ENCODE measurements at places on chromosomes 16 and 17.

- no peak for DNase-seq
These were observed 7.9 kb upstream of the CLDN9 start for GRCh38 chr16:3004781-3005284.

GRCh38 chr17:45783593-45784292 lies 377 bp upstream of the CRHR1 start:
- DNase-seq, result no peak

- no peak for DNase-seq
These were observed 65.8 kb upstream of the NACA2 start for GRCh38 chr17:61656721-61657217.

- DNase-seq, result no peak
These were observed 242.1 kb upstream of the GSE1 start for GRCh38 chr16:85370881-85371651.

DNA sequence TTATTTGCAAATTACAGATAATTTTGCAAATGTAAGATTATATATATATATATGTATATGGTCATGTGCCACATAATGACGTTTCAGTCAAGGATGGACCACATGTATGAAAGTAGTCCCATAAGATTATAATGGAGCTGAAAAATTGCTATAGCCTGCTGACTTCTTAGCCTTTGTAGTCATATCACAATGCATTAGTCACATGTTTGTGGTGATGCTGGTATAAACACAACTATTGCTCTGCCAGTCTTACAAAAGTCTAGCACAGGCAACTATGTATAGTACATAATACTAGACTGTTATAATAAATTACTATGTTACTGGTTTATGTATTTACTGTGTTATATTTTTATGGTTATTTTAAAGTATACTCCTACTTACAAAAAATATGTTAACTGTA lies 444.3 kb downstream of the KCNJ2 start:
- DNase-seq, result no peak

GRCh38 chr17:72306037-72306436 lies 185.2 kb downstream of the SOX9 start:
- DNase-seq, result no peak

GRCh38 chr17:80319262-80319998 lies 58.8 kb downstream of the RNF213 start:
- no peak for DNase-seq

GRCh38 chr17:14730821-14731220 lies 429.9 kb downstream of the HS3ST3B1 start:
- DNase-seq, result no peak

DNA sequence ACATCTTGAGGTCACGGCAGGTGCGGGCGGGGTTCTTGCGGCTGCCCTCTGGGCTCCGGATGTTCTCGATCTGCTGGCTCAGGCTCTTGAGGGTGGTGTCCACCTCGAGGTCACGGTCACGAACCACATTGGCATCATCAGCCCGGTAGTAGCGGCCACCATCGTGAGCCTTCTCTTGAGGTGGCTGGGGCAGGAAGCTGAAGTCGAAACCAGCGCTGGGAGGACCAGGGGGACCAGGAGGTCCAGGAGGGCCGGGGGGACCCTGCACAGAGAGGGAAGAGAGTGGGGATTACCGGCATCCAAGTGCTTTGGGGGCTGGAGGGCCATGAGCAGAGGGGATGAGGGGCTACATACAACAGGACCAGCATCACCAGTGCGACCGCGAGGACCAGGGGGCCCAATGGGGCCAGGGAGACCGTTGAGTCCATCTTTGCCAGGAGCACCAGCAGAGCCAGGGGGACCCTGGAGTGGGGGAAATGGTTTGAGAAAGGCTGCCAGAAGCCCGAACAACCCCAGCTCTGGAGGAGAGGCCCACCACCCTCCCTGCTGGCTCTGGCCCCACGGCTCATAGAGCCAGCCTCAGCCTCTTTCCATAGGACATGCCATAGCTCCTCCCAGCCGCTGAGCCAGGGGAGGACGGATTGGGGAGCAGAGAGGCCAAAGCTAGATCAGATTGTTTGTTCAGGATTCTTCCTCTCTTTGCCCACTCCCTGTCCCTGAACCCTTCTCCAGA lies 14.6 kb downstream of the COL1A1 start:
- peak; percentile 67 for DNase-seq

DNA sequence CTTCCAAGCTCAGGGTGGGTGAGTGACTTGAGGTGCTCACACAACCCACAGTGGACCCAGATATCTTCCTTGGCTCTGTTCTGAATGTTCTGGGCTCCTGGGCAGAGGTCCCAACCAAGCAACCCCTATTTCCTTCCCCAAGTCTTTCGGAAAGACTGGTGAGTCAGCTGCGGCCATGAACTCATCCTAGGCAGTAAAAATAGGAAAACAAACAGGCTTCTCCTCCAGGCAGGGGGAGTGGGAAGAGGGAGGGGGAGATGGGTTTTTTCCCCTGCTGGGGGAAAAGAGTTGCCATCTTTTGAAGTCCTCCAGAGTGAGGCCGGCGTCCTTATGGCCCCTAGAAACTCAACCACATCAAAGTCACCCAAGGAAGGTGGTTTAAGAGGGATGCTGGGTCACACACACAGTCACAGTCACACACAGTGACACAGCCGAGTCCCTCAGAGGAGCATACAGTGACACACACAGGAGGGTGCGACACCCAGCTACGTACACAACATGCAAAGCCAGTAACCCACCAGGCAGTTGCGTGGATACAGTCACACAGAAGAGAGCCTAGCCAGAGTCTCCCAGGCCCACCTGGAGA lies 16.0 kb upstream of the DLX4 start:
- no peak for DNase-seq

- DNase-seq, result no peak
These were observed 10.2 kb upstream of the EIF1 start for GRCh38 chr17:41678411-41678906.

DNA sequence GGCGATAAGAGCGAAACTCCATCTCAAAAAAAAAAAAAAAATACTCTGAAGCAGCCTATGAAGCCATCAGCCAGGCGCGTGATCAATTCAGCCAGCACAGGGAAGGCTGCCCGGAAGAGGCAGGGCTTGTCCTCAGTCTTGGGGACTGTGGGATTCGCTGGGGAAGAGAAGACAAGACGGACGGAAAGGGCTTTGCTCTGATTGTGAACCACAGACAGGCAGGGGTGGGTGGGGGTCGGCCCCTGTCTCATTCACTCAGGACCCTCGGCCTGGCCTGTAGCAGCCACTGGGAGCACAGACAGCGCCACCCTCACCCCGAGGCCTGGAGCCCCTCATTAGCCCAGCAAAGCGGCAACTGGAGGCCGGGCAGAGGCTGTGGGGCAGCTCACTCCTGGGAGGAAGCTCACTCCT lies 37.2 kb downstream of the ABR start:
- DNase-seq, result no peak

DNA sequence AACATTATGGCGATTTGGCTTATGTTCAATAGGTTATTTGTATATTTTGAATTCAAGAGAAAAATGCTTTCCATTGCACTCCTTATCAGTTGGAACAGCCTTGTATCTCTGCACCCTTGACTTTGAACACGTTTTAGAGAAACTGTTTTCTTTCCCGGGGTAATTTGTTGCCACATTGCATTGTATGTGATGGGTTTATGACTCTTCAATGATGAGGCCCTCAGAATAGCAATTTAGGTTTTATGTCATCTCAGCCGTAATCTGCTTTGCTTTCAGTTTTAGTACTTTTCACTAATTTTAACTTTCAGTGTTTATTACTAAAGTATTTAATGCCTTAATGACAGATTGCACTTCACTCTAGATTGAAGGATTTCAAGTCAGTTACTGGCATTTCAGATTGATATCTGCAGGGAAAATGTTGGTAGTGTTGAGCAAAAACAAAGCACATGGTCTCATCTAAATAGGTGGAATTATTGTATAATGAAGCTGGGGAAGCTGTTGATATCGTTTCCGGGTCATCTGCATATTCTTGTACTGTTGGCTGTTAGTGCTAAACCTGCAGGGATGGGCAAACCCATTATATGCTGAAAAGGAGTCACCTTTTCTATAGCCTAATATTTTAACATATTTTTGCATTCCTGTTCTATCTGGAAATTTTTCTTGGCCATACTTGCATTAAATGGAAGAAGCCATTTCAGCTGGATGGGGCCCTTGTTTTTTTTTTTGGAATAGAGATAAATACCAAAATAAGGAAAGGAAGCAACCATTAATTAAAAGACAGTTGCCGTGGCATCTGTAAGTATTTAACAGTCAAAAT lies 2.0 kb downstream of the LUC7L3 start:
- DNase-seq, result no peak

- DNase-seq, result no peak
These were observed 180.5 kb downstream of the IRX3 start for GRCh38 chr16:54106057-54106456.

- DNase-seq, result no peak
These were observed at the start of gene NECAB2 for GRCh38 chr16:83967838-83968305. TSS of gene NECAB2 (plus strand) at chr16:83968244. CDS start at chr16:83968649, 405 bp downstream.

DNA sequence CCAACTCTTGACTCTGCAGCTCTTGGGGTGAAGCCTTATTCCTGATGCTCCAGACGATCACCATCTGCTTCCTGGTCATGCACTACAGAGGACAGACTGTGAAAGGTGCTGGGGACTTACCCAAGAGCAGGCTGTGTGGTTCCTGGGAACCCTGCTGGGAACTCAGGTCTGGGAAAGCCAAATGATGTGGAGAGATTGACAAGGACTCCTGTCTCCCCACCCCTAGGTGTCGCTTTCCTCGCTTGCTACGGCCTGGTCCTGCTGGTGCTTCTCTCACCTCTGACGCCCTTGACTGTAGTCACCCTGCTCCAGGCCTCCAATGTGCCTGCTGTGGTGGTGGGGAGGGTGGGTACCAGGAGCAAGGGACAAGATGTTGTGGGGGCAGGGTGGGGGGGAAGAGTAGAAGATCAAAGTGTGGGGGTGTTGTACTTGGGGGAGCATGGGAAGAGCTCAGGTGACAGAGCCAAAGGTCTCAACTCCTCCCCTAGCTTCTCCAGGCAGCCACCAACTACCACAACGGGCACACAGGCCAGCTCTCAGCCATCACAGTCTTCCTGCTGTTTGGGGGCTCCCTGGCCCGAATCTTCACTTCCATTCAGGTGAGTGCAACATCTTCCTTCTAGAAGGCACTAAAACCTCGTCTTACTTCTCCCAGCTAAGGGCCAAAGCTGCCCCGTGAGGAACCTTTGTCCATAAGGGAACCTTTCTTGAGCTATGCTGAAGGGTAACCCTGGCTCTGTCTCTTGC lies 3.0 kb downstream of the SOX15 start:
- DNase-seq, result no peak

GRCh38 chr16:20916942-20917341 lies 16.4 kb downstream of the LYRM1 start:
- no peak for DNase-seq

GRCh38 chr16:716200-716568 lies 1.3 kb downstream of the METRN start:
- DNase-seq, result no peak

DNA sequence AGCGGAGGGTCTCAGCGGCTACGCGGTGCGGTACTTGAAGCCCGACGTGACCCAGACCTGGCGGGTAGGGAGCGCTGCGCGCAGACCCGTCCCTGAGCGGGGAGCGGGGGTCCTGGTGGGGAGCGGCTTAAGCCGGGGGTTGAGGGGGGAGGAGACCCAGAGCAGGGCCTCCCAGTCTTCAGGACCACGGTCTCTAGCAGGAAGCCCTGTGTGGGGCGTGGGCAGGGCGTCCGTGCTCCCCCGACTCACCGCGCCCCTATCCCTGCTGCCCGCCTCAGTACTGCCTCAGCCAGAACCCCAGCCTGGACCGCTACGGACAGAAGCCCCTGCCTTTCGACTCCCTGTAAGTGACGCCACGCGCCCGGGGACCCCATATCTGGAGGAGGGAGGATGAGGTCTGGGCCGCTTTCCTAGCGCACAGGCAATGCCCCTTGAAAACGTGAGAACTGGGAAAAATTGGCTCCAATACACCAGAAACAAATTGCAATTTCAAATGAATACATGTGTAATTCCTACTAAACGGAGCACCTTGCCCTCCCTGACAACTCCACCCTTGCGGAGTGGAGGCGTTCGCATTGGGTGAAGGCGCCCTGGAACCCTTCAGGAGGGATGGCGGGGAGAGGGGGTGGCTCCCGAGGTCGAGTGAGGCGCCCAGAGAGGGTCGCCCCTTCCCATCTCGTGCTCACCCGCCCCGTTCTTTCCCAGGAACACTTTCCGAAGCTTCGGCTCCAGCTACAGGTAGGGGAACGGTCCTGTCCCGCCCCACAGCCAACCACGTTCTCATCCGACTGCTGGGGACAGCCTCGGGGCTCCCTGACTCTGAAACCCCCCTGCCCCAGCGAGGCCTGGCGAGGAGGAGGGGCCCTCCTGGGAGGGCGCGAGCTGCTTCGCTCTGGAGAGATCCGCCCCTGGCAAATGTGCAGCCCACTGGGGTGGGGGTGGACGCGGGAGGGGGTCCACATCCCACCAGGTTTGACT lies 14.6 kb upstream of the CNGB1 start:
- DNase-seq, result no peak

DNA sequence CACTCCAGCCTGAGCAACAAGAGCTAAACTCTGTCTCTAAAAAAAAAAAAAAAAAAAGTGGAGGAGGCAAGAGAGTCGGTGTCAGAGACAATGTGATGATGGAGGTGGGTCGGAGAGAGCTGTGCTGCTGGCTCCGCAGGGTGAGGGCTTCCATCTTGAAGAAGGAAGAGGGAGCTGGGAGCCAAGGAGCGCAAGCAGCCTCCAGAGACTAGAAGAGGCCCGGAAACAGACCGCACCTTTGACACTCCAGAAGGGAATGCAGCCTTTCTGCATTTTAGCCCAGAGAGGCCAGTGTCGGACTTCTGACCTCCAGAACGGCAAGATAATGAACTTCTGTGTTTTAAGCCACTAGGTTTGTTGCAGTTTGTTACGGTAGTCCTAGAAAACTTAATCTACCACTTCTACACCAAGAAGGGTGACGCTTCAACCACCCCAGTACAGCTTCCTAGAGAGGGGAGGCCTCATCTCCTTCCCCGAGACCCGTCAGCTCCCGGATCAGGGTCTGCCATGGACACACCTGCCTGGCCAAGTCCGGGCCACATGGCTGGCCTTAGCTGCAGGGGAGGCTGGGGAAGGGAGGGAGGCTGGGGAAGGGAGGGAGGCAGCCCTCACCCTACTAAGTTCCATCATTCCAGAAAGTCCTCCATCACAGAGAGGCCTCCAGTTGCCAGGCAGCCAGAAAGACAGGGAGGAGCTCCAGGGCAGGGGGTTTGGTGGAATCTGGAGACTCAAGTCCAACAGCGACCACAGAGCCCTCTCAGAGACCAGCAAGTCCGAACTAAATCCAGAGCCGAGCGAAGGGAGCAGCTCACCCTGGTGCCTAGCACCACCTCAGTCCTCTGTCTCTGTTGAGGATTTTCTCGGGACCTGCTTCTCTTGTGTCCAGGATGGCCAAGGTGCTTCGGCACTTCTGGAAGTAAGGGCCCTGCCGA lies 13.2 kb upstream of the RBFOX3 start:
- no peak for DNase-seq
